Ascending aorta (tissue), 2 donors: ENCODE measurements at places on chromosomes 6 and 20.

DNA sequence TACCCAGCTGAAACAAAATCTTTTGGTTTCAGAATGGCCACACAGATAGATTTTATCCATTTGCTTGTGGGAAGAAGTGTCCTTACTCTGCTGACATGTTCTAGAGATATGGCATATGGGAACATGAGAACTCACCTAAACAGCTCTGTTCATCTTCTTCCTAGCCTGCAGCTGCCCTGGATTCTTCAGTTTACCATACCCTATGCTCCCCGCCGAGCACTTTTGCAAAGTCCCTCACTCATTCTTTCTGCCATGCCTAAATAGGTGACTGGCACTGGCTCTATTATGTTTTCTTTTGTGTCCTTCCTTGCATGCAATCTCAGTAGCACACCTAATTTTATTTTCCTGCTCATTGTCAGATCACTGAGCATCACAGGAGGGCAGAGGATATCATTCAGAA lies 293.7 kb upstream of the RSPO3 start:
- DNase-seq: no peak
- H3K4me3 ChIP-seq: no peak overlapping the region
- H3K27me3 ChIP-seq: no peaks in the 10 kb centered on the region
- H3K27ac ChIP-seq: no peak overlapping the region
- H3K4me1 ChIP-seq: no peaks in the 10 kb centered on the region

GRCh38 chr6:122580737-122581136 lies 29.5 kb upstream of the PKIB start:
- H3K4me3 ChIP-seq: no peak overlapping the region
- no peak for DNase-seq
- no peaks in the 10 kb centered on the region for H3K27me3 ChIP-seq

GRCh38 chr6:106509420-106510089 lies 119.7 kb downstream of the RTN4IP1 start:
- no peak for DNase-seq
- H3K27me3 ChIP-seq: no peaks in the 10 kb centered on the region

DNA sequence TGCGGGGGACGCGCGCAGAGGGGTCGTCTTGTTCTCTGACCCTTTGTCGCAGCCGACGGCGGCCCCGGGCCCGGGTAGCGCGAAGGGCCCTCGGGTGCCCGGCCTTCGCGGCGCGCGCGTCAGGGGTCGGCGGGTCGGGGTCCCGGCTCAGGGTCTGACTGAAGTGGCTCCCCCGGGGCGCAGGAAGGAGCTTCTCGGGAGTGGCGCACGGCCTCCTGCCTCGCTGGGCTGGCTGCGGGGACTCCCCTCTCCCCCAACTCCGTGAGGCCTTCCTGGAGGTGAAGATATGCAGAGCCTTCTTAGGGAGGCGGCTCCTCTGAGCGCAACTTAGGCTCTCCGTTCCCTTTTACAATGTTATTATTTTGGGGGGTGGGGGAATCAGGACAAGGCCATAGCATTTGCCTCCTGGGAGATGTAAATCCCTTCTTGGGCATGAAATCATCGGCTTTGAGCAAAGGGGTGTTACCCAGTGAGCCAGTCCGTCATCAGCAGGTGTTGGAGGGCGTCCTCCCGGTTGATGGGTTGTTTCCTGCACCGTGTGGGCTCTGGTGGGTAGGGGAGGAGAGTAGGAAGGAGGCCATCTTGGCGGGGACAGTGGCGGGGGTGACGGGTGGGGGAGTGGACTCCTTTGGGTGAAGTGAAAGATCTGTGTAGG lies 523 bp downstream of the CDS2 start:
- DNase-seq: peak; percentile 79
- H3K4me3 ChIP-seq: peak overlapping the region; percentile 85
- H3K36me3 ChIP-seq: peaks cover 6% of the 10 kb centered on the region
- peak overlapping the region; percentile 98 for H3K27ac ChIP-seq

GRCh38 chr6:157143171-157143889 lies 180.0 kb downstream of the TMEM242 start:
- H3K27ac ChIP-seq: peak overlapping the region; percentile 67
- H3K27me3 ChIP-seq: no peaks in the 10 kb centered on the region
- peaks cover 13% of the 10 kb centered on the region for H3K4me1 ChIP-seq

DNA sequence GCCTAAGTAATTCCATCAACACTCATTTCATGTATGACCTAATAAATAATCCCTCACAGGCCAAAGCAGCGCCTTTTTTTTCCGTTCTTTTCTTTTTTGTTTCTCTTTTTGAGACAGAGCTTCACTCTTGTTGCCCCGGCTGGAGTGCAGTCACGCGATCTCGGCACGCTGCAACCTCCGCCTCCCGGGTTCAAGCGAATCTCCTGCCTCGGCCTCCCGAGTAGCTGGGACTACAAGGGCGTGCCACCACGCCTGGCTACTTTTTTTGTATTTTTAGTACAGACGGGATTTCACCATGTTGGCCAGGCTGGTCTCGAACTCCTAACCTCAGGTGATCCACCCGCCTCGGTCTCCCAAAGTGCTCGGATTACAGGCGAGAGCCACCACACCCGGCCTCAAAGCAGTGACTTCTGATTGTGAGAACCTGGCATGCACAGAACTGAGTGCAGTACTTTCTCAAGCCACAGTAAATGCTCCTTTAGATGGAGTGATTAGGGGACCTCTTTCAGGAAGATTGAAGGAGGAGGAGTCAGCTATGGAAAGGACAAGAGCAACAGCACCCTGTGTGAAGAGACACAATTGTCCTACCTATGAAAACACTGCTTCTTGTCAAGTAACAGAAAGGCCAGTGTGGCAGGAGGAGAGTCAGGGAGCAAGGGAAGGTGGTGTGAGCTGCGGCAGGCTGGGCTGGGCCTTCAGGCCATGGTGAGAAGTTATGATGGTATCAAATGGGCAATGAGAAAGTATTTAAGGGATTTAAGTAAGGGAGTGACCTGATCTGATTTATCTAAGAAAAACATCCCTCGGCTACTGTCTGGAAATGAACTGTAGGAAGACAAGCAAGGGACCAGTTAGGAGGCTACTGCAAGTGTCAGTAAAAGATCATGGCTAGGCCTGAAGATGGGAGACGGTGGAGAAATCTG lies 1.7 kb upstream of the SCAF8 start:
- peaks cover 23% of the 10 kb centered on the region for H3K4me1 ChIP-seq
- no peak overlapping the region for H3K4me3 ChIP-seq
- peak overlapping the region; percentile 100 for H3K27ac ChIP-seq

- no peak overlapping the region for H3K27ac ChIP-seq
- no peaks in the 10 kb centered on the region for H3K27me3 ChIP-seq
- H3K4me1 ChIP-seq: no peaks in the 10 kb centered on the region
- no peaks in the 10 kb centered on the region for H3K36me3 ChIP-seq
- DNase-seq: no peak
Measured at GRCh38 chr6:168196385-168196860, 117.4 kb upstream of the FRMD1 start.

GRCh38 chr6:141701732-141702131 lies 431.0 kb upstream of the GJE1 start:
- no peaks in the 10 kb centered on the region for H3K36me3 ChIP-seq
- H3K4me3 ChIP-seq: no peak overlapping the region
- no peaks in the 10 kb centered on the region for H3K27me3 ChIP-seq
- no peaks in the 10 kb centered on the region for H3K4me1 ChIP-seq
- H3K27ac ChIP-seq: no peak overlapping the region
